ENCODE measurements at places on chromosomes 5 and 9.

DNA sequence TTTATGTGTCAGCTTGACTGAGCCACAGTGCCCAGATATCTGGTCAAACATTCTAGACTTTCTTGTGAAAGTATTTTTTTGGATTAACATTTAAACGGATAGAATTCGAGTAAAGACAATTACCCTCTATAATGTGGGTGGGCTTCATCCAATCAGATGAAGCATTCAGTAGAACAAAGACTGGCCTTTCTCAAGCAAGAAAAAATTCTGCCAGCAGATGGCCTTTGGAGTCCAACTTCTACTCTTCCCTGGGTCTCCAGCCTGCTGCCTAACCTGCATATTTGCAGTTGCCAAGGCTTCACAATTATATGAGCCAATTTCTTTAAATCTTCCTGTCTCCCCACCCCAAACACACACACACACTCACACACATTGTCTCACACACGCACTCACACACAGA lies 86.4 kb downstream of the MED10 start:
- DNase-seq: no peak

DNA sequence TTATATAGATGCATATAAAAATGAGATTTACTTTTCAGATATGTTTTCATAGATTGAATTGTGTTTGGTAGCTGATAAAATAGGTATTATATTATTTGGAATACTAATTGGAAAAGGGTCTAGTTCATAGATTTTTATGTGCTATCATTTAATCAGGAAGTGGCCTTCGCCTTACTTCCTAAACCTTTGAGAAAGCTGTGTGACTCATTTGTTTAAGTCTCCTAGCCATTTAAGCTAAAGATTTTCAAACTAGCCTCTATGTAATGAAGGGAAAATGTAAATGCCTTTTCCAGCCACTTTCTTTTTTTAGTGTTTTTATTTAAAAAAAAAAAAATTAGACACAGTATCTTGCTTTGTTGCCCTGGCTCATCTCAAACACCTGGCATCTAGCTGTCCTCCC lies 97.5 kb downstream of the DMXL1 start:
- DNase-seq: no peak

DNA sequence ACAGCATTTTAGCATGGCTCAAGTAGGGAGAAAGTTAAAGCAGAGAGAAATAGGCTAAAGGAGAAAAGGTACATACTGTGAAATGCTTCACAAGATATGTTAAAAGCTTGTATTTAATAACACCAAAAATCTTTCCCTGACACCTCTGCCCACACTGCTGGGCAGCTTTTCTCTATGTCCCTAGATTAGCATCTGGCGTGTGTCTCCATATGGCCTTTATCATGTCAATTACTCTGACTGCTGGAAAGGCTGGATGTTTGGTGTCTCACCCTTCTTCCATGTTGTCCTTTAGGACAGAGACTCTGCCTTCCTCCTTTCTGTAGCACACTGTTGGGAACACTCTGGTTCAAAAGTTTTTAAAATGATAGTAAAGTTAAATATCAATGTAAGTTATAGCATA lies 122.5 kb downstream of the OXCT1 start:
- no peak for DNase-seq

GRCh38 chr5:3237276-3237868 lies 358.3 kb upstream of the IRX1 start:
- DNase-seq: no peak

GRCh38 chr5:72908664-72909063 lies 47.2 kb upstream of the FCHO2 start:
- DNase-seq: no peak

DNA sequence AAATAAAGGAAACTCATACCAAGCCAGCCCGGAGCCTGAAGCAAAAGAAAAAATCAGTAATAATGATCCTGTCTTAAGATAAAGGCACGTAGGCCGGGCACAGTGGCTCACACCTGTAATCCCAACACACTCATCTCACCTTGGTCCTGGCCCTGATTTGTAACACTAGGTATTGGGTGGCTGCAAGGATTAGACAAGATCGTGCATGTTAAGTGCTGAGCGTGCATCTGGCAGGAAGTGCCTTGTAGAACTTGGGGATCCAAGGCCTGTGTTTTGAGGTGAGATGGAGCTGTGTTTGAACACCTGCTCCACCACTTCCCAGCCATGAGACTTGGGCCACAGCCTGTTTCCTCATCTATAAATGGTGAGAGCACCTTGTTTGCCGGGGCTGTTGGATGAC lies 41.5 kb downstream of the SPRY4 start:
- DNase-seq: no peak

DNA sequence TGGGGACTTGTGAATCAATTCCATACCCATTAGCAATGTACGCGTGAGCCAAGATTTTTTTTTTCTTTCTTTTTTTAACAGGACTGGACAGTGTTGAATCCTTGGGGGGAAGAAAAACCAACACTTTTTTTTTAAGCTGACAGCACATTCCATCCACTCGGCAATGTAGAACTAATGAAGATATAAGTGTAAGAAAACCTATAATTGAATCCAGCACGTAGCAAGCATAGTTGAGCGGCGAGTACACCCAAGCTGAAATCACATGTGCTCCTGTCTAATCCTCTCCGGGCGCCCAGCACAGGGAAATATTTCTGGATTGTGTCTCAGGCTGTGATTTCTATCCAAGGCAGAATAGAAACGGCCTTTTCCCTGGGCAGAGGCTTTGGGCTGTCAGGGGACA lies 118.2 kb downstream of the BOD1 start:
- no peak for DNase-seq

Data from hippocampal formation (tissue), 2 donors.